ENCODE measurements at places on chromosomes 4 and X.

DNA sequence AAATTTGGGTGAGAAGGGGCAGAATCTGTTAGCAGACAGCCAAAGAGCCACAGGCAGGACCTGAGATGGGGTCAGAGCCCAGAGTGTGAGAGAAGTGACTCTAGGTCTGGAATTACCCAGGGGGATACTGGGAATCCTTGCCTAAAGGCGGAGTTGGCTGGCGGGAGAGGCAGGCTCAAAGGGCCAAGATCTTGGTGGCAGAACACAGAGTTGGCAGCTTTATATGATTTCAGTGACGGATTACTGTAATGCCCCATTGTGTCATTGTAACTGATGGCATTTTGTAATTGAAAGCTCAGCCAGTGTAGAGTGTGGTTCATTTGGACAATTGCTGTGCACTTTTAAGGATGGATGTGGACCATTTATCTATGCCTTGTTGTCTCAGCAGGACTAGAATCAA lies 77.3 kb downstream of the SMIM20 start:
- no peak for DNase-seq

DNA sequence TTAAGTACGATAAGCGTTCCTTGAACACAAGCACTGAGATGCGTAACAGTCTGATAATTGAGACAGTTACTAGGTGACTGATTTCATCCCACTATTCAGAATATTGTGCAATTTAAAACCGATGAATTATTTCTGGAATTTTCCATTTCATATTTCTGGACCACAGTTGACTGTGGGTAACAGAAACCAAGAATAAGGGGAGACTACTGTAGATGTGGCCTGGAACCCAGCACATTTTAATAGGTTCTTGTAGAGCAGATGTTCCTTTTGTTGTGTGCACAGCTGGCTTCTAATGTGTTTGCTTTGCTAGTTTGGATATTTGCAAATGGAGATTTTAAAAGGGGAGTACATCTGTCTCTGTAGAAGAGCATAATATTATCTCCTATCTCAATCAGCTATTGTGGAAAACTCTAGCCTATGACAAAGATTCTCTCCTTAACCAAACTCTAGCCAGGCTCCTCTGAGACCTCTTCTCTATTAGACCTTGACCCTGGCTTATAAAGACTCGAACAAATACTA lies 16.4 kb downstream of the NAAA start:
- DNase-seq: no peak

DNA sequence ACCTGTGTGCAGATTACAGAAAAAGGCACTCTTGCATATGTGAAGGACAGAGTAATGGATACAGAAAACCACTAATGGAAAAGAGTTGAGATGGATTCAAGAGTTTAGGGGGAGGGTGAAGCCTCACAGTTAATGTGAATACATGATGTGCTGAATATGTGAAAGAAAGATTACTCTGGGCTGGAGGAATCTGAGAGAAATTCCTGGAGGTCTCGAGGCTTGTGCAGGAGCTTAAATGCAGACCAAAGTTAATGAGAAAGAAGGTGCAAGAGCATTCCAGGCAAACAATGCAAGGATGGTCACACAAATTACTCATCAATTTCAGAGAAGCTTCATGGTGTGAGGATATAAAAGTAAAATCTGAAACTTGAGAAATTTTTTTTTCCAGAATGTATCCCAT lies 768.8 kb downstream of the STPG2 start:
- DNase-seq: no peak

DNA sequence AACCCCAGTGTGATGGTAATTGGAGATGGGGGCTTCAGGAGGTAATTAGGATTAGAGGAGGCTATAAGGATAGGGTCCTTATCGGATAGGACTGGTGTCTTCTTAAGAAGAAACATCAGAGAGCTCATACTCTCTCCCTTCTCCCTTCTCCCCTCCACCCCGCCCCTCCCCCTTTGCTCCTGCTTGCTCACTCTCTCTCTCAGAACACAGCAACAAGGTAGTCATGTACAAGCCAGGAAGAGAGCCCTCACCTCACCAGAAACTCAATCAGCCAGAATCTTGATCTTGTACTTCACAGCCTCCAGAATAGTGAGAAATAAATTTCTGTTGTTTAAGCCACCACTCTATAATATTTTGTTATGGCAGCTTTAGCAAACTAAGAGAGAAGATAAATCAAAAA lies 4.5 kb downstream of the DDX60L start:
- DNase-seq: no peak

- no peak for DNase-seq
These were observed 35.6 kb downstream of the GPR143 start for GRCh38 chrX:9730078-9730477.

DNA sequence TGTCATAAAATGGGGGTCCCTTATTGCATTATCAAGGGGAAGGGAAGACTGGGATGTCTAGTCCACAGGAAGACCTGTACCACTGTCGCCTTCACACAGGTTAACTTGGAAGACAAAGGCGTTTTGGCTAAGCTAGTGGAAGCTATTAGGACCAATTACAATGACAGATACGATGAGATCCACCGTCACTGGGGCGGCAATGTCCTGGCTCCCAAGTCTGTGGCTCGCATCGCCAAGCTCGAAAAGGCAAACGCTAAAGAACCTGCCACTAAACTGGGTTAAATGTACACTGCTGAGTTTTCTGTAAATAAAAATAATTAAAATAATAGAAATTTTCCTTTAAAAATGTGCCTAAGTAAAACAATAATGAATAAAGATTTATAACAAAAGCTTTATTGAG lies 30.6 kb downstream of the AASDH start:
- DNase-seq: no peak

- DNase-seq: no peak
These were observed 52.9 kb upstream of the TRPC5OS start for GRCh38 chrX:111823128-111823527.

DNA sequence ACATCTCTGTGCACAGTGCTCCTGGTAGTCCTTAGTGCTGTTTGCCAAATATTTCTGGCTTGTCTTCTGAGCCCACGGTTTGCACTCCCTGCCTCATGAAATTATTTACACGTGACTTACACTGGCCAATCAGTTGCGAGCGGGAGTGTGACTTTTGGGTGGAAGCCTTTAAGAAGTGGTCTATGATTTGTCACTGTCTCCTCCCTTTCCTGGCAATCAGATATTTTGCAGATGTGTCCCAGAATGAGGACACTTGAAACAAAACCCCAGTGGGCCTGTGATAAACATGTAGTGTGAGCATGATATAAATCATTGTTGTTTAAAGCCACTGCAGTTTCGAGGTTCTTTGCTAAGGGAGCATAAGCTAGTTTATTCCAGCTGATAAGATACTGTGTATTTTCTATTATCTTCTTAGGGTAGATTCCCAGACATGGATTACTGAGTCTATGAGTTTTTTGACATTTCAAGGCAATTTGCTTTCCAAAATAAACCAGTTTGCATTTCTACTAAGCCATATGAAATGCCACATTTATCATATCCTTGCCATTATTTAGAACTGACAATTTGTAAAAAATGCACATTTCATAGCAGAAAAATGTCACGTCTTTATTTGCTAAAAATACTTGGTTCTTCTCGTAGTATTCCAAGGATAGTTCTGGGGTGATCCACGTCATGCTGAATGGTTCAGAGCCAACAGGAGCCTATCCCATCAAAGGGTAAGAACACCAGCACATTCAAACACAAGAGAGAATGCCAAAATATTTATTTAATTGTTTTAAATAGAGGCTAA lies 12.0 kb downstream of the BST1 start:
- no peak for DNase-seq

Measured in CD4-positive, alpha-beta T cell treated with Interleukin-12 subunit alpha and Interleukin-12 subunit beta, for 1 hour (primary cell).